Activated T-helper 1 cell treated with anti-CD3 and anti-CD28 coated beads, Interleukin-2, amount 50 U/mL, for 16 hours (primary cell): ENCODE measurements at places on chromosomes 3 and 15.

DNA sequence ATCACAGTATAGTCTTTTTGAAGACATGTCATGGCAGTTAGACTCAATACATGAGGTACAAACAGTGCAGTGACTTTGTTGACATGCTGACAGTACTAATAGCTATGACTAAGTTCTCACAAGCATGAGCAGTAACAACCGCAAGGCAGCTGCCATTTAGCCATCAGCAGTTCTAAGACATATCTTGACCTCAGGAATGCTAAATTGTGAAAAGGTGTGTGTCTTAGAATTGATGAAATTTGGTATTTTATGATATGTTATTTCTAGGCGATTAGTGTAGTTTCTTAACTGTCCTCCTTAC lies 60.7 kb upstream of the FURIN start:
- no peak for DNase-seq

GRCh38 chr3:126339466-126339865 lies 17.7 kb downstream of the KLF15 start:
- DNase-seq: no peak

DNA sequence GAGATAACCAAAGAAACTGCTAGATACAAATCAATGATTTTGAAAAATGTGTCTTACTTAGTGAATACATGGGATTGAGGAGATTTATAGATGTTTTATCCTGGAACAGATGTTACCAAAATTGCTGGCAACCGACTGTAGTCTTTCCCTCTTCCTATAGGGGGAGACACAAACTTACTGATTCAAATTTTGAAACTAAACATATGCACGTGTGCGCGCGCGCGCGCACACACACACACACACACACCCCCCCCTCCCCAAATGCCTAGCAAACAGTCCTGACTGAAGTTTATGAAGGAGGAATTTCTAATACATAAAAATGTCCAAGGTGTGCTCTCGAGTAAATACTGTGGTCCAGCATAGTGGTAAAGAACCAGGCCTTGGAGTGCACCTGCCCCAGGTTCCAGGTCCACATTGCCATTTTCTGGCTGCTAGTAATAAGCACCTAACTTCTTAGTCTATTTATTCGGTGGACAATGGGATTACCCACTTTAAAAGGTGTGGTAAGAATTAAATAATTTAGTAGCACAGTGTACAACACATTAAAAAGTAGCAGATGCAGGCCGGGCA lies 18.5 kb upstream of the C3orf62 start:
- no peak for DNase-seq

GRCh38 chr3:70753572-70753971 lies 441.1 kb upstream of the MDFIC2 start:
- no peak for DNase-seq

GRCh38 chr3:161695811-161696210 lies 199.2 kb downstream of the OTOL1 start:
- no peak for DNase-seq

DNA sequence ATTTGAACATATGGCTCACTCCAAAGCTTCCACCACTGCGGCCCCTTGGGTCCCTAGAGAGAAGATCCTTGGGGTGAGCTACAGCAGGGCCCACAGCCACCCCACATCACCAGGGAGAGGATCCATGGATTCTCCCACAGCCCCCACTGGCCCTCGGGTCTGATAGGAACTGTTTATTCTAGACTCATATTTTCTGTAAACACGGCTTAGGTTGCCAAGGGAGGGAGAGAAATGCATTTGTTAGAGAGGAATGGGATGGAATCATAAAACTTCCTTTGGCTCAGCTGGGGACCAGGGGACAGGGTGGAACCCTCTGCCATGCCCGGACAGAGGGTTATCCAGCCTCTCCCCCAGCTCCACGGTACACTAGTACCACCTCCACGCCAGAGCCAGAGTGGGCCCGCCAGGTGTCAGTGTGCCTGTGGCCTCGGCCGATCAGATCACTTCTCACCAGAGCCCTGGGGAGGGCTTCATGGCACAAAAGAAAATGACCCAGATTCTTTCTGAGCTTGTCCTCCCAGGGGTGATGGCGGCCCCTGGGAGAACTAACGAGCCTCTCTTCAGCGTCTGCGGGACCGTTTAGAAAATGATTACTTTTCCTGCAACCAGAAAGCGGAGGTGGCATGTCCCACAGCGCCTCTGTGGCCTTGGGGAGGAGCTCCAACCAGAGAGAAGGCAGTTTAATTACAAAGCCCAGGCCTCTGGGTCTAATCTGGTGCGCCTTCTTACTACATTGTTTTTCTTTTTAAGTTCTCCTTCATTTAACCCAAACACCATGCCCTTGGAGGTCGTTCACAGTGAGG lies 33.7 kb downstream of the ADCY5 start:
- no peak for DNase-seq

GRCh38 chr3:194446754-194447153 lies 40.0 kb downstream of the ATP13A3 start:
- DNase-seq: no peak

DNA sequence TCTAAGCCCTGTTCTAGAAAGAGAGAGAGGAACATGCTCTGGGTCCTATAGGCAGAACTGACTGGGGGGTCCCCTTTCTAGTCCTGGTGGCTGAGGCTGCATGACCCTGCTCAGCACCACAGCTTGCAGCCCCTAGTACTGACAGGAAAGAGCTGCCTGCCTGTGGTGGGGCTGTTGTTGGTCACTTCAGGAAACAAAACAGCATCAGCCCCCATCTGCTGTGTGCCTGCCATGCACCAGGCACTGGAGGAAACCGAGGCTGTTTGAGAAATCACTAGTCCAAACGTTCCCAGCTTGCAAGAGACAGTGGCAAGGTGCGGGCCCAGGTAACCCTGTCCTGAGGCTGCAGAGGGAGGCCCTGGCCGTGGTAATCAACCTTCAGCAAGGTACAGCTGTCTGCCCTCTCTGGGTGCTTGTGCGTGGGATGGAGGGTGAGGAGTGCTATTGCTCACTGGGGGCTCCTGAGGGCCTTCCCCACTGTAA lies 90.6 kb downstream of the IQSEC1 start:
- DNase-seq: no peak
